Activated CD8-positive, alpha-beta memory T cell treated with anti-CD3 and anti-CD28 coated beads, Interleukin-2, amount 50 U/mL, for 48 hours (primary cell): ENCODE measurements at places on chromosomes 16 and 17.
A peak's percentile ranks its signal among the peaks of the same experiment; 100 is the strongest.

GRCh38 chr17:74386386-74386785, 19.1 kb downstream of the GPR142 start:
- DNase-seq: no peak

- peak; percentile 80 for DNase-seq
Measured at GRCh38 chr16:69396187-69397061, 10.6 kb upstream of the TERF2 start.

DNA sequence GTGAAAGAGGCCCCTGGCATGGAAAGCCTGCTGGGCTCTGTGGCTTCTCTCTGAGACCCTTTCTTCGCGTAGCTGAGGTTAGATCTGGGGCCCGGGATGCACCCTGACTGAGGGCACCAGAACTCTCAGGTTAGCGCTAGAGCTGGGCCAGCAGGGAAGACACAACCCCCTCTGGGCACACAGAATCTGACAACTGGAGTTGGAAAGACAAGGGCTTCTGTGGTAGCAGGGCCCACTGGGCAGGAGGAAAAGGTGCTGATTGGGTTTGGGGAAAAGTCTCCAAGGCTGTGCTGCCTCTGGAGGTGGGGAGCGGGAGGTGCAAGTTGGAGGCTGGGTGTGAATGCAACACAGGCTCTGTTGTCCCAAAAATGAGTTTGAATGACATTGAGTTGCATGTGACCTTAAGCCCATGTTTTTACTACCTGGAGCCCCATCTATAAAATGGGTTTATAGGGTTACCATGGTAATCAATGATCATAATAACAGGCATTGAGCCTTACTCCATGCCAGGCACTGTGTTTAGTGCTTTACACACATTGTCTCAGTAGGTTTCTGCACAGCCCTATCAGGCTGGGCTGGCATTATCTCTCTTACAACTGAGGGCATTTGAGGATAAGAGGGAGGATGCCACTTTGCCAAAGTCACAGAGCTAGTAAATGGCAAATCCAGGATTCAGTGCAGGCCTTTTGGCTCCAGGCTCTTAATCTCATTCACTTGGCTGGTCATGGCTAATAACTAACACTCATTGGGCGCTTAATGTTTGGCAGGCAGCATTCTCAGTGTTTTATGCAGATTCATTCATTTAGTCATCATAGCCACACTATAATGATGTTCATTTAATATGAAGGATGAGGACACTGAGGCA, 9.5 kb upstream of the IGFBP4 start:
- no peak for DNase-seq

GRCh38 chr17:30095507-30096244, 20.9 kb upstream of the NSRP1 start:
- DNase-seq: no peak

DNA sequence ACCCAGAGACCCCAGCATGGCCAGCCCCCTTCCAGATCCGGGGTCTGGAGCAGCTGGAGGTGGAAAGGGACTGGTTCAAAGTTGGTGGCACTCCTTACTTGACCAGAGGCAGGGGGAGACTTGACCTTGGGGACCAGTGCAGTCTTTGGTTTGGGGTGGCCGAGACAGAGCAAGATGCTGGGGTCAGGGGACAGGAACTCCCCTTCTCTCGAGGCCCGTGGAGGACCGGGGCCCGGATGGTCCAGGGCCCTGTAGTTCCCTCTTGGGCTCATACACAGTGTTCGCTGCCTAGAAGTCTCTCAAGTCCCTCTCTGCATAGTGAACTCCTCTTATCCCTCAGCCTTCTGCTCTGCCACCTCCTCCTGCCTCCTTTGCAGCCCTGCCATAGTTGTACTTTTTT, 601 bp upstream of the PRSS33 start:
- peak; percentile 43 for DNase-seq

DNA sequence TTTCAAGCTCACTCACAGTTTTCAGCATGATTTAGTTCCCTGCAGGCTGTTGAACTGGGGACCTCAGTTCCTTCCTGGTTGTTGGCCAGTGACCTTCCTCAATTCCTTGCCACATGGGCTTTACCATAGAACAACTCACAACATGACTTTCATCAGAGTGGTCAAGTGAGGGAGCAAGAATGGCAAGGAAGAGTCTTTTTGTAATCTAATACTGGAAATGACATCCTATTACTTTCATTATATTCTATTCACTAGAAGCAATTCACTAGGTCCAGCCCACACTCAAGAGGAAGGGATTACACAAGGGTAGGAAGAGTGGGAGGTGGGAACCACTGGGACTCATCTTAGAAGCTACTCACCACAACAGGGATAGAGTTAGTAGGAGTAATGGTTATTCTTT, 57.6 kb downstream of the SYT17 start:
- no peak for DNase-seq

GRCh38 chr17:40422990-40423633, 5.4 kb upstream of the TOP2A start:
- DNase-seq: peak; percentile 20
